ENCODE measurements at places on chromosomes 12 and 14.

GRCh38 chr14:102497998-102498677 is 11.4 kb downstream of the ANKRD9 start:
- DNase-seq: no peak

DNA sequence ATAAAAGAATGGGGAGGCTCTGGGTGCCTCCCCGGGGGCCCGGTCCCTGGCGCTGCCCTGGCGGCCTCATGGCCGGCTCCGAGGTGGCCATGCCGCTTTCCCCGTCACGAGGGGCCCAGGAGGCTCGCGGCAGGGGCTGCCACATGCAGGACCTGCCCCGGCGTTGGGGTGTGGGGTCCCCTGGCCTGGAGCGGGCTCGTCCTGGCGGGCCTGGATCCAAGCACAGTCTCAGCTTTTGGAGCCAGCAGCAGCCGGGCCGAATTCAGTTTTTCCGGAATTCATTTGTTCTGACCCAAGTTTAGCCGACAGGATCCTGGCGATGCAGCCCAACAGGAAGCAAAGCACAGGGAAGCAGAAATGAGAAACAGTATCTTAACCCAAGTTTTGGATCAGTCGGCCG is 26.4 kb upstream of the AEBP2 start:
- DNase-seq: no peak

DNA sequence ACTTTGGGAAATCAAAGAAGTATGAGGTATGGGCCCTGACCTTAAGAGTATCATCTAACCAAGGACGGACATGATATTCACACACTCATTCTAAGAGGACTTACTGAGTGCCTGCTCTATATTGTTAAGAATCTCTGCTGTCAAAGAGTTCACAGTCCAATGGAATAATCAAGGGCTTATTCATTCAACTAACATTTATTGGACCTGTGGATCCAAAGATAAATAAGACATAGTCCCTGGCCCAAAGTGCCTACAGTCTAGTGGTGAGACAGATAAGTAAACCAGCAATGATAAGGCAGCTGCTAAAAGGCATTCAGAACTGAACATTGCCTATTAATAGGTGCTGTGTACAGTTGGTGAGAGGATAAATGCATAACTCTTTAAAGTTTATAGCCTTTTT is 11.0 kb downstream of the WDR20 start:
- DNase-seq: no peak

DNA sequence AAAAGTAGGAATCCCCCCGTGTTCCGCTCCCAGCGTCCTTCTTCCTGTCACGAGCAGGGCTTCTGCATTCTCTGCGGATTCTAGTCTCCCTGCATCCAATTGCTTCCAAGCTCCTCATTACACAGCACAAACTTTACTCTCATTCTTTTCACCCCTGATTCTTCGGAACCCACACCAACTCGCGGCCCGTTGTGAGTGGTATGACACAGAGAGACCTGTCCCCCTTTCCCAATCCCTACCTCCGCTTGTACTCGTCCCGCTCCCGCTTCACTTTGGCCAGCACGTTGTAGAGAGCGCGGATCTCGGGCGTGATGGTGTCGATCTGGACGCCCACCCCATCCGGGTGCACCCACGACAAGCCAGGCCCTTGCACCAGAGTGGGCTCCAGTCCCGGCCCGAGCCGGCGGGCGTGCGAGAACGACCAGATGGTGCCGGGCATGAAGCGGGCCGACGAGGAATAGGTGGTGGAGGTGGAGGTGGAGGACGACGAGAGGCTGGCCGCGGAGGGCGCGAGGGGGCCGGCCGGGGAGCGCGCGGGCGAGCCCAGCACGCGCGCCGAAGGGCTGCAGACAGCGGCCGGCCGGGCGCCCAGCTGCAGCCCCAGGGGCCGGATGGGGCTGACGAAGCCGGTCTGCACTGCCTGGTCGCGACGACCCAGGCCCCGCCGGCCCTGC is 687 bp downstream of the IFFO1 start:
- peak; percentile 27 for DNase-seq

DNA sequence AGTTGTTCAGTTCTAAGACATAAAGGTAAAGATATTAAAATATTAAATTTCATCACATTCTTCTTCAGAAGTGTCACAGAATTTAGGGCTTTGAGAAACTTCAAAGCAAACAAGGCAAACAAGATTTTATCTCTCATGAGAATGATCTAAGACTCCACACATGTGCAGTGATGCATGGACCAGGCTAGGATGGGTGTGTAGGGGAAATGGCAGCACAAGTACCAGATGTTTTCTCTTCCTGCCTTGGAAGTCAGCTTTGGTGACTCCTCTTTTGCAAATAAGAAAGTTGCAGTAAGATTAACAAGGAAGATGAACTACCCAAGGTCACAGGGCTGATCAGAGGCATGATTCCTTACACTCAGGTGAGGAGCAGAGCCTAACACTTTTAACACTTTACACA is 163.8 kb upstream of the LMNTD1 start:
- DNase-seq: no peak

- no peak for DNase-seq
Measured at GRCh38 chr14:99790201-99790977, 2.8 kb upstream of the EML1 start.

- DNase-seq: no peak
Measured at GRCh38 chr12:110304061-110304551, 23.1 kb downstream of the ATP2A2 start.

DNA sequence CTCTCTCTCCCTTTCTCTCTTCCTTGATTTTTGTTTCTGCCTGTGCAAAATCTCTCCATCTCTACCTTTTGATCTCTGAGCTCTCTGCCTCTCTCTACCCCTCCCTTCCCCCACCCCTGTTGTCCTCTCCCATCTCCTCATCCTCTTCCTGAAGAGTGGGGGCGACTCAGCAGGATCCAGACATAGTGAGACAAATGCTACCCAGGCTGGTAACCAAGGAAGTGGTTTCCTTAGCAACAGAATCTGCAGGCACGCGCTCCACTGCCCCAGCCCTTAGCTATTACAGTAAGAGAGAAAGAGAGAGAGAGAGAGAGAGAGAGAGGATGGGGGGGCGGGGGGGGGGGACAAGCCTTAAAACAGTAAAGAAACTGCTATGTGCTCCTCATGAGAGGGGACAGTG is 85.6 kb downstream of the CMKLR1 start:
- DNase-seq: peak; percentile 54

GRCh38 chr12:85507456-85507855 is 227.4 kb downstream of the ALX1 start:
- no peak for DNase-seq

DNA sequence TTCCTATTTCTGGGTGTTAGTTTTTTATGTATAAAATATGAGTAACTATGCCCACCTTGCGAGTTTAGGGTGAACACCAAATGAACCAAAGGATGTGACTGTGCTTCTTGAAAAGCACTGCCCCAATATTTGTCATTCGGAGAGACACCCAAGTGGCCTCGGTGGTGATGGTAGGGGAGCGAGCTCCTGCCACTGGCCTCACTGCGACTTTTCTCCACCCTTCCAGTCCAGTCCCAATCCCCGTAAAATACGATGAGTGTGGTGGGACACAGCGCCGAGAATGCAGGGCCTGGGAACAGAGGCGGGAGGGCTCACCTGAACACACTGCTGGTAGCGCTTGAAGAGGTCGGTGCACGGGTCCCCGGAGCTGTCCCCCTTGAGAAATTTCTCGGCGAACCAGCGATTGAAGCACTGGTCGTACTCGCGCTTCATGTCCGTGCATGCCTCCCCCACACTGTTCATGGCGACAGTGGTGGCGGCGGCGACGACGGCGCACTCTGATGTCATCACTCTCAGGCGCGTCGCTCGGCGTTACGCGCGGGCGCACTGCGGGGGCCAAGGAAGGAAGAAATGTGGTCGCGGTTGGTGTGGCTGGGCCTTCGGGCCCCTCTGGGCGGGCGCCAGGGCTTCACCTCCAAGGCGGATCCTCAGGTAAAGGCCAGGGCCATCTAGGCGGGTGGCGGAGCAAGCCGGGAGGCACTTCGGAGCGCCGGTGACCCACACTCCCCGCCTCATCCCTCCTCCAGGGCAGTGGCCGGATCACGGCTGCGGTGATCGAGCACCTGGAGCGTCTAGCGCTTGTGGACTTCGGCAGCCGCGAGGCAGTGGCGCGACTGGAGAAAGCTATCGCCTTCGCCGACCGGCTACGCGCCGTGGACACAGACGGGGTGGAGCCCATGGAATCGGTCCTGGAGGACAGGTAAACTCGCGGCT is at the start of the genes GATC and TRIAP1:
GATC (plus strand) TSS at position 534 of the 933 bp plus-strand sequence; CDS start at position 571, 37 bp downstream.
TRIAP1 (minus strand) TSS at position 474 of the 933 bp plus-strand sequence; CDS start at position 462, 12 bp downstream.
- DNase-seq: peak; percentile 96

- DNase-seq: no peak
Measured at GRCh38 chr14:104596451-104596918, 8.1 kb downstream of the TMEM179 start.

DNA sequence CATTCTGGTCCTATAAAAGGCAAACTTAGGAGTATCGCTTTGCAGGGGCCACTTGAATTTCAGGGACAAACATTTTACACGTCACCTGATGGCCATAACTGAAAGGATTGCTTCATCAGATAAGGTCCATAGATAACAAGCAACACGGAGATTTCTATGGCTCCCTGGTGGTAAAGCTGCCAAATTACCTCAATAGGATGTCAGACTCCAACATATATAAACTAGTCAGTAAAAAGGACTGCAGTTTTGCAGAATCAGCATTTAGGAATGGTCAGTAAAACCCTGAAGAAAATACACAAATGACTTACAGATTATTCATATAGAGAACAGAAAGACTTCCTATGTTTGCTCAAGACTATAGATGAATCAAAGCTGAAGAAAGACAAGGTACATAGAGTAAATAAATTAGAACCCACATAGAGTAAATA is 66.1 kb upstream of the GRIP1 start:
- no peak for DNase-seq

DNA sequence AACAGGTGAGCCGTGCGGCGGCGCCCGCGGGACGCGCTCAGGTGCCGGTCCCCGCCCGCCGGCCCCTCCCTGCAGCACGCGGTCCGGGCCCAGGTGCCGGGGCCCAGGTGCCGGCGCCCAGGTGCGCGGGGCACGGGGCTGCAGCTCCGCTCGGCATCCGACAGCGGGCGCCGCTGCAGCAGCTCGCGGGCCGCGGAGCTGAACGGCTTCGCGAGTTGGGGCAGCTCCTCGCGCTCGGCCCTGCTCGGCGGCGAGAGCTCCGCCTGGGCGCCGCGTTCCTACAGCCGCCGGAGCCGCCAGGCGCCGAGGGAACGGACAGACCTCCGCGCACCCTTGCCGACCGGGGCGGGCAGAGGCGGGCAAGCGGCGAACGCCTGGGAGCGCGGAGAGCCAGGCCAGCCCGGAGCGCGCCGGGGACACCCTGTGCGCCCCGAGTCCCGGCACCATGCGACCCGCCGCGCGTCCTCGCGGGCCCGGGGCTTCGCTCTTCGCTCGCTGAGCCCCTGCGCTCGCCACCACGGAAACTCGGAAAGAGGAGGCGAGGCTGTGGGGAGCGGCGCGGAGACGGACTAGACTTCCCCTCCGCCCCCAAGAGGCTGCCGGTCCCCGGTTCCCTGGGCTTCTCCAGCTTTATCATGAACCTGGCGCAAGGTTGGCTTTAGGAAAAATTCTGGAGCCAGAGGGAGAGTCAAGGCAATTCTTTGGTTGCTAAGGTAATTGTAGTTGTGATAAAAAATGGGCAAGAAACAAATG is at the start of gene RGS6:
RGS6 (plus strand) TSS at position 201 of the 753 bp plus-strand sequence.
- peak; percentile 87 for DNase-seq

- DNase-seq: no peak
Measured at GRCh38 chr12:108432423-108433121, 82.5 kb upstream of the FICD start.

GRCh38 chr12:77728018-77728417 is 102.7 kb upstream of the NAV3 start:
- no peak for DNase-seq

DNA sequence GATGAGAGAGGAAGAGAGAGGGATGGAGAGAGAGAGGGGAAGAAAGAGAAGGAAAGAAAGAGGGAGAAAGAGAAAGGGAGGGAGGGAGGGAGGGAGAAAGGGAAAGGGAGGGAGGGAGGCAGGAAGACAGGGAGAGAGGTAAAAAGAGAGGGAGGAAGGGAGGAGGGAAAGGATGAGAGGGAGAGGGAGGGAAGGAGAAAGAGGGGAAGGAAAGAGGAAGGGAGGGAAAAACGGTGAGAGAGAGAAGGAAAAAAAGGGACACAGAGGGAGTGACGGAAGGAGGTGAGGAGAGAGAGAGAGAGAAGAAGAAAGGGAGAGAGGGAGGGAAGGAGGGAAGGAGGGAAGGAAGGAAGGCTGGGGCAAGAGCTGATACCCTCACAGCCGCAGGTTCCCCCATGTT is 56.8 kb downstream of the FOXN3 start:
- DNase-seq: no peak

DNA sequence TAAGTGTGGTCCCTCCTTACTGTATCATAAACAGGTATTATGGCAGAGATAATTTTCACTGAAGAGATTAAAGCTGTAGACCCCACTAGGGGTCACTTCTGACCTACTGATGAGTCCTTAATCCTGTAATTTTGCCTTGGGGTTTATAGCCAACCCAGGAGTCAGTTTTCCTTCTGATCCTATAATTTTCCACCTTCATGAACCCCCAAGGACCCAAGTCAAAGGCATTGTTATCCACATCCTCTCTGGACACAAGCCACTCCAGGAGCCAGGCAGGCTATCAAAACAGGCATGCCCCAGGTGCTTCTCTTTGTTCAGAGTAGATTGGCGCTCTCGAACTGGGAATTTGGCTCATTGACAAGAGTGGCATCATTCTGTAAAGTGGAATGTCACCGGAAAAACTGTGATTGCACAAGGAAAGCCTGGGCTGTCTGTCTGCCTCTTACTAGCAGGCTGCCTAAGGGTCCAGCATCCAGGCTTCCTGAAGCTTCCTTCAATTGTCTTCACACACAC is 1523.2 kb upstream of the FLRT2 start:
- DNase-seq: peak; percentile 59

- no peak for DNase-seq
Measured at GRCh38 chr12:27657296-27657695, 39.0 kb upstream of the REP15 start.

DNA sequence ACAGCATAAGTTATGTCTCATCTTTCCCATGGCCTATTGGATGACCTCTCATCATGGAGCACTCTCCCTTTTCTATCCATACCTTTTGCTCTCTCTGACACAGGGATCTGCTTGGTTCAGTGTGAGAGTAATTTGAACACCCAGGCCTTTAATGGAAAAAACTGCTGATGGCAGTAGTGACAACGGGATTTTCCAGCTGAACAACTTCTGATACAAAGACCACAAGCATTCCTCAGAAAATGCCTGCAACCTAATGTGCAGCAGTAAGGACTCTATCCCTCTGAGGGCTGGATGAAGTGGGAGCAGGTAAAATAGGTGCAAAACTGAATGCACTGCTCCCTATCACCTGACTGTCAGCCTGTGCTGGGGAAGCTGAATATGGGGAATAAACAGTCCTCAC is 51.0 kb downstream of the KANSL2 start:
- no peak for DNase-seq

- peak; percentile 50 for DNase-seq
Measured at GRCh38 chr12:6235499-6235898, 35.3 kb downstream of the CD9 start.

Data from stomach (tissue), 19 donors.